T follicular helper cell (primary cell): ENCODE measurements at places on chromosomes 2 and 18.

- DNase-seq = no peak
These were observed 84.8 kb downstream of the VRK2 start for GRCh38 chr2:58131191-58132011.

DNA sequence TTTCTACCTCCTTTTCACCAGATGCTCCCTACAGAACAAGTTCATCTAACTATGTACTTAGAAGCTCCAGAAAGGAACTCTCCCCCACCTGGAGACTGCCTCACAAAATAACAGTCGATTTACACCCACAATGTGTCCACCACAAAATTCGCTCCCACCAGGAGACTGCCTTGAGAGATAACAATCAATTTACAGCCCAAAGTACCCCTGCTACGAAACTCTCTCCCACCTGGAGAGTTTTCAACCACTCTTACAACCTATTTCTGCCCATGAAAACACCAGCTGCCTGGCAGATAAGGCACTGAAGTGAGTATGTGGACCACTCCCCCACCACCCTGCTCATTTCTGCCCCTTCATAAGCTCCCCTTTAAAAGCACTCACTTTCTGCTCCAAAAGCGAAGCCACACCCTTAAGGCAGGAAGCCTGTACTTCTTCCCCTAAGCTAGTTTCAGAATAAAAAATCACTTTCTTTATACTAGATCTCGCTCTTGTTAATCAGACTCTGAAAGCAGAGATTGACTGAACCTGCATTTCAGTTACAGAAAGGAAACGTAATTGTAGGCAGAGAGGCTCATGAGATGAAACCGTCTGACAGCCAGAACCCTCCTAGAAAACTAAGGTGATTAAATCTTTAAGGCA is 94.4 kb upstream of the RBBP8 start:
- no peak for DNase-seq

GRCh38 chr2:43238813-43239212 is 12.4 kb upstream of the ZFP36L2 start:
- no peak for DNase-seq

- no peak for DNase-seq
These were observed 2.8 kb downstream of the GCFC2 start for GRCh38 chr2:75707901-75708300.

GRCh38 chr18:8516371-8517250 is 92.6 kb upstream of the RAB12 start:
- no peak for DNase-seq

DNA sequence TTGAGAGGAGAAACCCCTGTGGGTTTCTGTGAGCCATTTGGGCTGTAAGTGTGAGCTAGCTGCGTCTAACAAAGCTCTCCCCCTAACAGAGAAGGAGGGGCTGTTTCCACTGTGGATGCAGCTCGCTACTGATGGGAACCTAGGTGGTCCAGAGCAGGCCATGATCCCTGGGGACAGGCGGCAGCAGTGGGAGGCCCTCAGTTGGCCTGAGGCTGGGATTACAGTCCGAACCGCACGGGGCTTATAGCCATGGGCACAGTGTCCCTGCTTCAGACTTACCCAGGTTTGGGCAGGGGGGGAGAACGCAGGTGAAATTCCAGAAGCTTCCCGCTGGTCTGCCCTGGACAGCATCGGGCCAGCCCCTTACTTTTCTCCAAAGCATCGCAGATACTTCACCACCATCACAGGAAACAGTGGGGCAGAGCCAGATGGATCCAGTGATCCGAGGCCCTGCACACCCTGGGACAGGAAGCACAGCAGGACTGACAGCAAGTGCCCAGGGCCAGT is 139.4 kb downstream of the SEPTIN10 start:
- no peak for DNase-seq

GRCh38 chr2:53859206-53860181 is at the start of gene GPR75:
Gene GPR75, minus strand, starts transcription at chr2:53859967. Its CDS starts 5,211 bp downstream, at chr2:53854756.
- no peak for DNase-seq

- no peak for DNase-seq
These were observed 50.6 kb upstream of the PTPRM start for GRCh38 chr18:7516266-7517117.

- no peak for DNase-seq
These were observed 87.0 kb upstream of the MAP4K3 start for GRCh38 chr2:39524061-39524460.

- DNase-seq = no peak
These were observed 164.7 kb downstream of the GRB14 start for GRCh38 chr2:164456619-164457018.

DNA sequence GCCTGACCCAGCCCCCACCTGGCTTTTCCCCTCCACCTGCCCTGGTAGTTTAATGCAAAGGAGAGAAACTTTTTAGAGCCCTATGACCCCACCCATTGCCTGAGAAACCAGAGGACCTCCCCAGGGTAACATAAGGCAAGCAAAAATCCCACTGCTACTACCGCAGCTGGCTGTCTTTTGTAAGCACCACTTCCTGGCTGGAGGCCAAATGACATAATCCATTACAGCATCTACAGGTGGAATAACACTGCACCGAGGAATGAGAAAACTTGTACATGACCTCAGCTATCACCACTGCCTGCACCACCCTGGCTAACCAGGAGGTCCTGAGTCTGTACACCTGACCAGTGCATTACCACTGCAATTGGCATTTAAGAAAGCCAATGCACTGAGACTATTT is 149.6 kb upstream of the GALNT5 start:
- no peak for DNase-seq
